Inflammatory macrophage (primary cell): ENCODE measurements at places on chromosomes 7 and 10.

- DNase-seq = no peak
Observed at GRCh38 chr7:56053993-56054392, 2.4 kb downstream of the CCT6A start.

DNA sequence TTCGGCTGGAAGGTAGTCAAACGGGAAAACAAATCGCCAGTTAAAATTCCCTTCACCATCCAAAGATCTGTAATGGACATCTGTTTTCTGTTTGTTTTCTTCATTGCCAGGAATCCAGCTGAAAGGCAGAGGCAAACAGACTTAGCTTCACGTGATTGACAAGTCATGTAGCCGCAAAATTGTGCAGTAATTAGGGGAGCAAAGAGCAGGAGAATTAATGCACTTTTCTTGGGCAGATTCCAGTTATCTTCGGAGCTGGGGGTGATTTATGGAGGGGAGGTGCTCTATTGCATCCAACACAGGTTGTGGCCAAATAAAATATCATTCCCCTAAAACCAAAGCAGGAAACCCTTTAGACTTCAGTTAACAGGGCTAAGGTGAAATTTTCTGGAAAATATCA is 162.2 kb downstream of the MYOF start:
- DNase-seq = no peak

GRCh38 chr7:80445351-80445750 is 66.5 kb downstream of the GNAT3 start:
- no peak for DNase-seq

- no peak for DNase-seq
Observed at GRCh38 chr7:83475420-83475819, 173.5 kb downstream of the SEMA3E start.

DNA sequence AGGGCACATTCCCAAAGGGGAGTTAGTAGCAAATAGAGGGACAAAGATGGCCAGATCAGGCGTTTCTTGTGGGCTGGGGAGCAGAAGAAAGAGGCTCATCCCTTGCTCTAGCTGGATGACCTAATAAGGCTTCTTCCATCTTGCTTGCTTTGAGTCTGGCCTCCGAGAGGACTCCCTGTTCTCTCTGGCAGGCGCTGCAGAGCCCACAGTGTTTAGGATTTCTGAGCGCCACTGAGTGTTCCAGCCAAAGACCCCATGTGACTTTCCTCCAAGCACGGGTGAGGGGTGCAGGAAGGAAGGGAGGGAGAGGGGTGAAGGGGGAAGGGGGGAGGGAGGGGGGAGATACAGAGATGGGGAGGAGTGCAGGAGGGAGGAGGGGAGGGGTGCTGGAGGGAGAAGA is 203.8 kb upstream of the SVIL start:
- no peak for DNase-seq

GRCh38 chr10:65365878-65366277 is 1560.0 kb upstream of the LRRTM3 start:
- DNase-seq = no peak

DNA sequence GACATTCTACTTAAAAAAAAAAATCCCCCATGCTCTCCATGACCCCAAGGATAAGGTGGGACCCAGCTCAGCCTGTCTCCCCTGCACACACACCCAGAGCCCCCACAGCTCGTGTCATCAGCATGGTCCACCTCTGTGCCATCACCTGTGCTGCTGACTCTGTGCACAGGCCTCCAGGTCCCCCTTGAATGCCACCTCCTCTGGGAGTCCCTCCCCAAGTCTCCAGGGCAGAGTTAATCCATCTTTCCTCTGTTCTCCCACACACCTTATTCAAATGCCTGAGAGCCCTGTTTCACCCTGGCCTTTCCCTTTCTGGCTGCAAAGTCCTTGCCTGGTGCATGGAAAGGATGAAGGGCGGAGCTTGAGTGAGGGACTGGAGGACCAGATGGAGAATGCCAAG is 194.1 kb upstream of the LYZL2 start:
- DNase-seq = no peak

GRCh38 chr10:21757185-21757901 is 223.3 kb downstream of the MLLT10 start:
- DNase-seq = no peak

DNA sequence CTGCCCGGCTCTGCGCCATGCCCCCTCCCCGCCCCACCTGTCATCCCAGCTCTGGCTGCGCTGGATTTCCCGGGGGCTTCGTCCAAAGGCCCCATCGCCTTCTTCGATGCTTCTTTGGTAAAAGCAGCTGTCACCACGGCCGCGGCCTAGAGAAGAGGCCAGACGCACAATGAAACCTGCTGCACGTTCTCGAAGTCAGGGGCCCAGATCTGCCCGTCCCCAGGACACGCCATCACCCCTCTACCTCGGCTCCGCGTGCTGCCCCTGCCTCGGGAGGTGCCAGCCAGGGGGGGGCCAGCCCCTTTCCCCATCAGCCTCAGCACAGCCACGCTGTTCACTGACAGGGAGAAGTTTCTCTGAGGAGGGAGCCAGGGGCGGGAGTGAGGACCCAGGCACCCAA is 6.8 kb downstream of the GIGYF1 start:
- no peak for DNase-seq

GRCh38 chr10:33478675-33479125 is 144.2 kb upstream of the NRP1 start:
- DNase-seq = no peak

DNA sequence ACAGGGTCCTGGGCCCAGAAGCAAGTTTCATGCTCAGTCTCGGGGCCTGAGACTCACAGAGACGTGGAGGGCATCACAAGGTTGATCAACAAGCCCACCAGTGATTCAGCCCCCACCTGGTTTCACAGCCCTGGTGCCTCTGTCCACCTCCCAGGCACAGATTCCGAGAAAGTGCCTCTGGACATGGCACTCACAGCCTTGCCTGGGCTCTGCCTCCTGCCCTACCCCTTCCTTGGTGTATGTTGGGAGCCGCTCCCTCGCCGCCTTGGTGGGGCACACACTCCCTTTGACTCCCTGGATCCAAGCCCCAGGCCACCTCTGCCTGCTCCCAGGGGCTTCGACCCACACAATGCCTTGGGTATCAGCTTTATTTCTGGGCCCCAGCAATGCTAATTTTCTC is 200.8 kb upstream of the PPP2R2D start:
- DNase-seq = no peak

GRCh38 chr7:98276241-98276761 is 5.2 kb upstream of the BRI3 start:
- peak; percentile 86 for DNase-seq

GRCh38 chr10:69474742-69475432 is 23.6 kb downstream of the TSPAN15 start:
- no peak for DNase-seq
